ENCODE measurements at places on chromosomes 7 and 10. TPM values are rescaled to one million over a fixed set of nuclear protein-coding genes. Genes with fewer than 3 reads are reported as not detected.

- H3K27me3 ChIP-seq: peaks cover 7% of the 10 kb centered on the region
- no peaks in the 10 kb centered on the region for H3K4me1 ChIP-seq
- no peak overlapping the region for H3K4me3 ChIP-seq
- no peak overlapping the region for H3K27ac ChIP-seq
- H3K36me3 ChIP-seq: no peaks in the 10 kb centered on the region
- DNase-seq: no peak
These were observed 3.5 kb downstream of the LOXL4 start for GRCh38 chr10:98264378-98265065.

Gene RET
- not detected for total RNA-seq

DNA sequence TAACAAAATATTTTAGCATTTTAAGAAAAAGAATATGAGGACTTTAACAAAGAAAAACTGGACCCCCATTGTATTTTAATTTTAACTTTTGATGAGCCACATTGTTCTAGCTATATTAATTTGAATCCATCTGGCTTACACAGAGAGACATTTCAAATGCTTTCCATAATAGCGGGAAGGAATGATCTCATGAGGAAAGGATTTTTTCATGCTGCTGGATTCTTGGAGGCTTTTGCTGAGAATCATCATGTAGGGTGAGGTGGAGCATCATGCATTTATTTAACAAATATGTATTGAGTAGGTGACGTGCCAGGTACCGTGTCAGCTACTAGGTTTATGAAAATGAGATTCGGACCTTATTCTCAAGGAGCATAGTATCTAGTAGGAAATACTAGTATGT, 1006.3 kb downstream of the SORCS1 start:
- H3K4me3 ChIP-seq: no peak overlapping the region
- no peaks in the 10 kb centered on the region for H3K36me3 ChIP-seq
- H3K27me3 ChIP-seq: no peaks in the 10 kb centered on the region
- H3K27ac ChIP-seq: no peak overlapping the region

Gene PCDH15
- not detected for total RNA-seq

Gene CPN1
- not detected for total RNA-seq

- H3K4me1 ChIP-seq: peaks cover 8% of the 10 kb centered on the region
- no peak for DNase-seq
These were observed 16.0 kb downstream of the GRIFIN start for GRCh38 chr7:2460188-2460587.

Gene PLCE1
- total RNA-seq: not detected

- no peak overlapping the region for H3K27ac ChIP-seq
- no peak for DNase-seq
- H3K36me3 ChIP-seq: no peaks in the 10 kb centered on the region
- no peaks in the 10 kb centered on the region for H3K27me3 ChIP-seq
- no peak overlapping the region for H3K4me3 ChIP-seq
- peaks cover 54% of the 10 kb centered on the region for H3K4me1 ChIP-seq
These were observed 771 bp upstream of the ADIRF start for GRCh38 chr10:86967481-86967941.

GRCh38 chr10:105328503-105329133, 687.5 kb downstream of the SORCS3 start:
- DNase-seq: no peak
- H3K36me3 ChIP-seq: no peaks in the 10 kb centered on the region
- no peaks in the 10 kb centered on the region for H3K4me1 ChIP-seq
- no peaks in the 10 kb centered on the region for H3K27me3 ChIP-seq
- H3K27ac ChIP-seq: no peak overlapping the region

DNA sequence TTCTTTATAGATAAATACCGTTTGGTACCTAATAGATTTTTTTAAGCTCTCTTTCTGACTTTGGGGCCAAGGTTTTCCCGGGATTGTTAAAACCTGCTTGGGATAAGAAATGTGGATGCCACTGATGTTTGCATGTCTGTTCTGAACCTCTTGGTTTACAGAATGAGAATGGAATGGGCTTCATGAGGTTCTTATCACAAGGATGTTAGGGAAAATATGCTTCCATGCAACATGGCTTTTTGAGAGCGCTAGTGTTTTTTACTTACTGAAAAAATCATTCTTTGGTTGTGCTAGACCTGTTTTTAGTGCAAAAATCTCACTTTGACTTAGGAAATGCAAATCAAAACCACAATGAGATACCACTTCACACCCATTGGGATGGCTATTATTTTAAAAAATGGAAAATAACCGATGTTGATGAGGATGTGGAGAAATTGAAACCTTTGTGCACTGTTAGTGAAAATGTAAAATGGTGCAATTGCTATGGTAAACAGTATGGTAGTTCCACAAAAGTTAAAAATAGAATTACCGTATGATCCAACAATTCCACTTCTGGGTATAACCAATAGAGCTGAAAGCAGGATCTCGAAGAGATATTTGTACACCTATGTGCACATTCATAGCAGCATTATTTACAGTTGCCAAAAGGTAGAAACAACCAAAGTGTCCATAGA, 38.9 kb downstream of the TSPAN14 start:
- DNase-seq: no peak
- no peak overlapping the region for H3K4me3 ChIP-seq
- H3K27ac ChIP-seq: peak overlapping the region; percentile 41
- H3K27me3 ChIP-seq: no peaks in the 10 kb centered on the region

DNA sequence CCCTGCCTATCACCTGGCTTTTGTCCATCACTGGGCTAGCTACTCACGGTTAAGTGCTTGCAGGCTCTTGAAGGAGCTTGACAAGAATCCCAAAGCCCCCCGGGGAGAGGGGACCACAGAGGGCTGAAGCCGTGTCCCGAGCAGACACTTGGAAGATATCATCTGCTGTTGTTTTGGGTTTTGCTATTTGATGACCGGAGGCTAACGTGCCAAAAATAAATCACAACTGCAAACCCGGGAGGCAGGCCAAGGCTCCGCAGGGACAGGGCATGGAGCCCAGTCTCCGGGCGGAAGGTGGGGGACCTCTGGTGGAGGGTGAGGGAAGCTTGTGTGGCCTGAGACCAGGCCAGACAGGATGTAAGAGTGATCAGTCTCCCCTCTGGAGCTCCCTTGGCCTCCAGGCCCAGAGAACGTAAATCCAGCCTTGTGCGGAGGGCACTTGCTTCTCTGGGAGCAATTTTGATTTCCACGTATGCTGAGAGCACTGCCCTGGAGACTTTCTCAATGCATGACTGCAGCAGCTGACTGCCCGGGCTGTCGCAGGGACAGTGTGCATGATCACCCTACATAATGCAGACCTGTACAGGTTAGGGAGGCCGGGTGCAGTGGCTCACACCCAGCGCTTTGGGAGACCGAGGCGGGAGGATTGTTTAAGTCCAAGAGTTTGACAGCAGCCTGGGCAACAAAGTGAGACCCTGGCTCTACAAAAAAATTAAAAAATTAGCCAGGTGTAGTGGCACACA, at the start of gene PHKG1:
TSS of gene PHKG1 (minus strand) at position 164 of the 743 bp plus-strand sequence. CDS start 4,011 bp downstream, outside the sequence.
- H3K4me3 ChIP-seq: no peak within 1 kb of the TSS
- H3K4me1 ChIP-seq: no peaks in the 10 kb centered on the region
- no peak within 1 kb of the TSS for H3K27ac ChIP-seq
- H3K27me3 ChIP-seq: no peaks in the 10 kb centered on the region

Gene ADRB1
- total RNA-seq: not detected

GRCh38 chr7:674454-675410, 51.8 kb upstream of the DNAAF5 start:
- no peaks in the 10 kb centered on the region for H3K27me3 ChIP-seq
- no peak for DNase-seq
- H3K4me1 ChIP-seq: no peaks in the 10 kb centered on the region
- no peak overlapping the region for H3K4me3 ChIP-seq

GRCh38 chr7:24419077-24419476, 135.1 kb downstream of the NPY start:
- H3K4me1 ChIP-seq: no peaks in the 10 kb centered on the region
- no peak overlapping the region for H3K27ac ChIP-seq
- DNase-seq: no peak

DNA sequence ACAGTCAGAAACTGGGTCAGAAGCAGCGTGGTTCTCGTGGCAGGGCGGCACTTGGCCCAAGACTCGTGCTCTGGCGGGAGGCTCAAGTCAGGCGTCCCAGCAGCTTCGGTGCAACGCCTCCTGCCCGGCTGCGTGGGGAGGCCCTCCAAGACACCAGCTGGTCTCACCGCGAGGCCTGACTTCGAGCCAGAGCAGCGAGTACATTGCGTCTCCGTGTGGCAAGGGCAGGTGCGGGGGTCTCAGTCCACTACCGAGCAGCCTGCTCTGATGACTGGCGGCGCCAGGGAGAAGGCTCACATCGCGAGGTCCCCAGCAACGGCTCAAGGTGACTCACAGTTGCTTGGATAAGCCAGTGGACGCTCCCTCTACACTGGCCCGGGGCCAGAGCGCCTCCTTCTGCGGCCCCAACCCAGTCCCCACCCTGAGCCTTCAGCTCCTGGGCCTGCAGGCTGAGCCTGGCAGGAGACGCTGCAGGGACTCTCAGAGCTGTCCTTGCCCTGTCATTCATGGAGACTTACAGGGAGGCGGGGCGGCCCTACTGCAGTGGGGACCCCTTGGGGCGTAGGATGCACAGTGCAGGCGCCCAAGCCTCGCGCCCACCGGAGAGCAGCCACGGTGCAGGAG, 41.9 kb upstream of the PRKAR1B start:
- peaks cover 5% of the 10 kb centered on the region for H3K36me3 ChIP-seq
- H3K27ac ChIP-seq: no peak overlapping the region
- no peak for DNase-seq
- no peaks in the 10 kb centered on the region for H3K4me1 ChIP-seq

Gene LIPF
- not detected for total RNA-seq

DNA sequence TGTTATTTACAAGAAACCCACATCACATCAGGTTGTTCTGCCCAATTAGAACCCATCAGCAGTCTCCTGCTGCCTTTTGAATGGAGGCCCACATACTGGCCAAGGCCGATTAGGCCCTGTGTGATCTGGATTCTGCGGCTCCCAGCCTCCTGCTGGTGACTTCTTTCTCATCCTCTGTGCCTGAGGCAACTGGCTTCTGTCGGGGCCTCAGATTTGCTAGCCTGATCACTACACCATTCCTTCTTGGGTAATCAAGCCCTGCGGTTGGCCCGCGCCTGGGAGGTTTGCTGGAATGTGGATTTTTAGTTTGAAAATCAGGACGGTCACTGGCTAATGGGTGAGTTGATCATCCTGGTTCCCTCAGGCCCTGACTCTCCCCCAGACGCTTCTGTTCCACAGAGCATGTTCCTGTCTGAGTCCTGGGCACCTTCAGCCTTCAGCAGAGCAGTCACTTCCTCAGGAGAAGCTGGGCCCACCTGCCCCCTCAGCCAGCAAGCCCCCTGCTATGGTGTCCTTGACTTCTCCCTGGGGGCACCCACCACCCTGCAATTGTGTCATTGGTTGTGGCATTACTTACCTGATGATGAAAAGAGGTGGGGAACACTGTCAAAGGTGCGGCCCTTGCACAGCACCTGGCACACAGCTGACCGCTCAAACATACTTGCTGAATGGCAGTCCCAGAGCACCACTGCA, 207.6 kb downstream of the PHTF2 start:
- no peak overlapping the region for H3K27ac ChIP-seq
- H3K27me3 ChIP-seq: no peaks in the 10 kb centered on the region
- no peaks in the 10 kb centered on the region for H3K4me1 ChIP-seq
- no peak for DNase-seq

Gene PAXIP1
- 18.8 TPM for total RNA-seq

DNA sequence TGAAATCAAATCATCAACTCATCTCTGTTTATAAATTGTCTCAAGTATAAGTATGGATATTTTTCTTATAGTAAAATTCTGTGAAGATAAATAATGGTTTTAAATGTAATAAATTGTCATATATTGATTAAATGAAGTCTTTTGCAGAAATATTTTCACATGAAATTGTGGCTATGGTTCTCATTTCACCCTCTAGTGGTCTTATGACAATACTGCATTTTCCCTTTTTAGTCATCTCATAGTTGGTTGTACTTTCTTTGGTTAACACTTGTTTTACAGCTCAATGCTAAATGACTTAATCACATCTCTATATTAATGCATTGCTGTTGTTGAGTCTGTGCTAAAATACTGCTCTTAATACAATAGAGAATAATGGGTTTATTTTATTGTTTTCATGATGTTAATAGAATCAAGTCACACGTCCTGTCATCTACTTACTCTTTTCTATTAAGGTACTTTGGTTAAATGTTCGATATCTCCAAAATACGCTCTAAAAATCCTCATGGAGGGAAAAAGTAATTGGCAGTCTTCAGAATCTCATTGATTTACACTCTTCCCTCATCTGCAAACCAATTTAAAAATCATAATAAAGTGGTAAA, 38.0 kb upstream of the CACNA2D1 start:
- no peak for DNase-seq
- H3K4me1 ChIP-seq: no peaks in the 10 kb centered on the region
- no peaks in the 10 kb centered on the region for H3K27me3 ChIP-seq
- no peak overlapping the region for H3K4me3 ChIP-seq
- H3K36me3 ChIP-seq: no peaks in the 10 kb centered on the region

Gene INMT
- total RNA-seq: 1.2 TPM

Gene BEND7
- not detected for total RNA-seq

Gene EIF5AL1
- total RNA-seq: 0.94 TPM

- no peaks in the 10 kb centered on the region for H3K27me3 ChIP-seq
- no peaks in the 10 kb centered on the region for H3K4me1 ChIP-seq
- no peak overlapping the region for H3K4me3 ChIP-seq
- H3K27ac ChIP-seq: no peak overlapping the region
- DNase-seq: no peak
These were observed 677.9 kb upstream of the LRRN3 start for GRCh38 chr7:110413038-110413437.

- no peaks in the 10 kb centered on the region for H3K4me1 ChIP-seq
- peak; percentile 37 for DNase-seq
- no peak overlapping the region for H3K27ac ChIP-seq
- H3K4me3 ChIP-seq: no peak overlapping the region
These were observed 9.4 kb downstream of the NXPH1 start for GRCh38 chr7:8442814-8443304.

Data from CD4-positive, alpha-beta memory T cell (primary cell).